Stimulated activated CD8-positive, alpha-beta memory T cell treated with anti-CD3 and anti-CD28 coated beads, Interleukin-15, amount 100 ng/mL, for 4 hours (primary cell): ENCODE measurements at places on chromosomes 4 and X.

GRCh38 chr4:184473499-184474262, 669 bp downstream of the IRF2 start:
- no peak for DNase-seq

- no peak for DNase-seq
These were observed 219.1 kb downstream of the THOC2 start for GRCh38 chrX:123513585-123514278.

GRCh38 chrX:153614818-153615217, 15.9 kb upstream of the CCNQ start:
- DNase-seq, result no peak

DNA sequence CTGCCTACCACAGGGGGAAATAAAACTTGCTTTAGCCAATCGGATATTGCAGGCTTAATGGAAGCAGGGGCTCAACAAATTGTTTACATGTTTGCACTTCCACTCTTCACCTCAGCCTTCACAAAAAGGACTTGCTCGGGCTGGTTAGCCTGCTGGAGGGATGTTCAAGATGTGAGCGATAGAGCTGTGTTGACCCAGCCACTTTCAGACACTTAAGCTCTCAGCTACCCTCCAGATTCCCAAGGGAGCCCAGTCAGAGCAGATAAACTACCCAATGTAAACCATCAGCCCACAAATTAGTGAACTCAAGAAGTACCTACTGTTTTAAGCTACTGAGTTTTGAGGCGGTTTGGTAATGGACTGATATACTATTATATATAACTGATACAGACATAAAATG, 508.4 kb upstream of the FTHL17 start:
- no peak for DNase-seq

DNA sequence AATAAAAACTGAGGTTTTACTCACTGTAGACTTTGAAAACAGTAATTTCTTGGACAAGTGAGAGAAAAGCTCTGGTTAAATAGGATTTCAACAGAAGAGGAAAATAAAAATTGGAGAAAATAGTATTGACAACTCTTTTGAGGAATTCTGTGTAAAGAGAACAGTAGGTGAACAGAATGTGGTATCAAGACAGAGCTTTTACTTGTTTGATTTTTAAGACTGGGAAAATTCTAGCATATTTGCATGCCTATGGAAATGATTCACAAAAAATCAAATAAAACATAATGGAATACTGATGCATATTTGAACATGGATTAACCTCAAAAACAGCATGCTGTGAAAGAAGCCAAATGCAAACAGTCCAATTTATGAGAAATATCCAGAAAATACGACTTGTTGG, 504.6 kb downstream of the KCTD8 start:
- no peak for DNase-seq

DNA sequence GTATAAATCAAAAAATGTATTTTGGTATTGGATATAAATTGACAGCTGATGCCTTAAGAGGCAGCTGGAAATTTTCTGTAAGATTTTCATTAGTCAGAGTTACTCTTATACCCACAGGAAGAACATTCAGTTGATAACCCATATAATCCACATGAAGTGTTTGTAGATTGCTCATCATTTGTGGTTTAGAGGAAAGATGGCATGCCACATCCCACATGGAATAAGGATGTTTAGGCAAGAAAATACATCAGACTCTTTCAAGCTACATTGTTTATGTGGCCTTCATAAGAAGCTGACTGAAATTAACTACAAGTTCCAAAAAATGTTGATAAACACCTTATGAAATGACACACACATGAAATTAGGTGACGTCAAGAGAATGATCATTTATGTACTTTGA, 56.6 kb downstream of the AREG start:
- DNase-seq, result no peak

DNA sequence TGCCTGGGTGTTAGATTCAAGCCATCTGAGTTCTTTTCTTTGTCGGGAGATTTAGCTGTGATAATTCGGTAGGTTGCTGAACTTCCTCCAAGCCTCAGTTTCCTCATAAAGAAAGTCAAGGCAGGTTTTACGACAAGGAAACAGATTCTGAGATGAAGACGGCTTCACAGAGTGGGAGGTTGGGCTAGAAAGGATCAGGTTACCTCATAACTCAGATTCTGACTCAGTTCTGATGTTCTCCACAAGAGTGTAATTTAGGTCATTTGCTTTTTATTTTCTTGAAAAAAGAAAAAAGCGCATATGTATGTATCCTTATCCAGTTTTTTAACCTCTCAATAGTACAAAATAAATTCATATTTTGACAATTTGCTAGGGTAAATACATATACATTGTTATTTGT, 47.2 kb upstream of the ELOVL6 start:
- DNase-seq, result no peak

- DNase-seq, result no peak
These were observed 110.0 kb upstream of the PPARGC1A start for GRCh38 chr4:23999714-24000469.

DNA sequence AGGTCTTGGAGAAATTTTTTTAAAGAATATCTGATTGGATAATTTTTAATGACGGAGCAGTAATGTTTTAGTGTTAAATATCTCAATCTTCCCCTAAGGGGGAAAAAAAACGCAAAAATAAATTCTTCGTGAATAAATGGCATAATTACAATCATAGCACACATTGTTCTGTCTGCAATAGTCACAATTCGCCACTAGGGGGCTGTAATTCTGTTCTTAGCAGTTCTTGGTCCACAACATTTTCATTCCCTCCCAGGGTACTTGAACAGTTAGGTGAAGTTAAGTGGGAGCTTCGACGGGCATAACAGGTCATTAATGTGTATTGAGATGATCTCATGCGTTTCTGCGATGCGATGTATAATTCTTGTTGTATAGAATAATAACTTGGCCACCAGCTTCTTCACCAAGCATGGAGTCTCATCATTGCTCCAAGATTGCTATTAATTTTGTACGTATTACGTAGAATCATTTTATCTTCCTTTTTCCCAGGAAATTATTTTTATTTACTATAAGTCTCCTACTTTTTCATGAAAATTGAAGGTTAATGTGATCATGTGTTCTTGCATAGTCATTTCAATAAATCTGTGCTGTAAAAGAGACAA, 27.2 kb downstream of the HTR2C start:
- DNase-seq, result no peak

DNA sequence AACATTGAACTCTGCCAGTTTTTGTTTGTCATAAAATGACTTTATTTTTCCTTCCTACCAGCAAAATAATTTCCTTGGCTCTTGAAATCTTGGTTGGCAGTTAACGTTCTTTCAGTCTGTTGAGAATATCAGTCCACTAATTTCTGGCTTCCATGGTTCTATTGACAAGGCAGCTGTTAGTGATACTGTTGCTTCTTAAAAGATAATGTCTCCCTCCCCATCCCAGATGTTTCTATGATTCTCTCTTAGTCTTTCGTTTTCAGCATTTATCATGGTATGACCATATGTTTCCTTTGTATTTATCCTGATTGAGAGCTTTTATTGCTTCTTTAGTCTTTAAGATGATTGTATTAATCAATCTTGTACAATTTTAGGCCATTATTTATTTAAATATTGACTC, 81.1 kb upstream of the STK26 start:
- no peak for DNase-seq

- no peak for DNase-seq
These were observed 108.1 kb upstream of the SPRY1 start for GRCh38 chr4:123288309-123289025.

- no peak for DNase-seq
These were observed 86.7 kb upstream of the MAGEA4 start for GRCh38 chrX:151825925-151826485.

- DNase-seq, result no peak
These were observed 15.9 kb downstream of the USP46 start for GRCh38 chr4:52643190-52643589.

DNA sequence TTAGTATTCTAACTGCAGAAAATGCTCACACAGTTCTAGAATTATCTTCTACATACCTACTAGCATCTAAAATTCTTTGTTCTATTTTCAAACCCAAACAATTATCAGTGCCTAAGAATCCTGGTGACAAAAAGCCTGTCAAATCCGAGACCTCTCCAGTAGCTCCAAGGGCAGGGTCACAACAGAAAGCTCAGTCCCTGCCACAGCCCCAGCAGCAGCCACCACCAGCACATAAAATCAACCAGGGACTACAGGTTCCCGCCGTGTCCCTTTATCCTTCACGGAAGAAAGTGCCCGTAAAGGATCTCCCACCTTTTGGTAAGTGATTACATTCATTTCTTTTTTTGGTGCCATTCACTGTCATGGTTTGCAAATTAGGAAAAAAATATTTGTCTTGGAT, 243.8 kb downstream of the RAPGEF2 start:
- DNase-seq, result no peak

- no peak for DNase-seq
These were observed 255.1 kb downstream of the SPRY1 start for GRCh38 chr4:123651536-123652180.

- DNase-seq, result no peak
These were observed 145.3 kb downstream of the ATRX start for GRCh38 chrX:77640702-77641101.

DNA sequence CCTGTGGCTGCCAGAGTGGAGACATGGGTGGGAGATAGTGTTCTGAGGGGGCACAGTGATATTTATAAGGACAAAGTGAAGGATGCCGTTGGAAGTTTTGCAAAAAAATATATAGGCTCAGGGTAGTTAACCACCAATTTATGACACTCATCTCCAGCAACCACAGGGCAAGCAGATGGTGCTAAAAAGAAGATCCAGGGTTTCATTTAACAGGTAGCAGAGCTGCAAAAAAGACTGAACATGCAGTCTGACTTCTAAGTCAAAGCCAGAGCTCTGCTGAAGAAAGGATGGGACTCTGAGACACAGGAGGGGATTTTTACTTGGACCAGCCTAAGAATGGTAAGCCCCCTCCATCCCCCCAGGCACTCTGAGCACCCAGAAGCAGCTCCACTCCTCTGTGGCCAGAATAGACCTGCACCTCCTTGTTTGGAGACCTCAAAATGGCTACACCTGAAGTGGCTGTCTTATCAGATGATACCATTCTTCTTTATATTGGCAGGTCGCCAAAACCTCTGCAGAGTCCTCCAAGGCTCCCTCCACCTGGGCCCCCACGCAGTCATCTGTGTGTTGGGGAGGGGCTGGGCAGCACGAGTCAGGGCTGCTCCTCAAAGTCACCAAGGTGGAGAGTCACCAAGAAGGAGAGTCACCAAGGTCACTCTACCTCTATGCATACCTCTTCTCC, 161.4 kb upstream of the FAM9B start:
- no peak for DNase-seq

- DNase-seq, result no peak
These were observed 109.5 kb upstream of the TEX13C start for GRCh38 chrX:125210146-125210545.

- DNase-seq, result no peak
These were observed 1023.8 kb downstream of the FAT4 start for GRCh38 chr4:126338548-126338947.

DNA sequence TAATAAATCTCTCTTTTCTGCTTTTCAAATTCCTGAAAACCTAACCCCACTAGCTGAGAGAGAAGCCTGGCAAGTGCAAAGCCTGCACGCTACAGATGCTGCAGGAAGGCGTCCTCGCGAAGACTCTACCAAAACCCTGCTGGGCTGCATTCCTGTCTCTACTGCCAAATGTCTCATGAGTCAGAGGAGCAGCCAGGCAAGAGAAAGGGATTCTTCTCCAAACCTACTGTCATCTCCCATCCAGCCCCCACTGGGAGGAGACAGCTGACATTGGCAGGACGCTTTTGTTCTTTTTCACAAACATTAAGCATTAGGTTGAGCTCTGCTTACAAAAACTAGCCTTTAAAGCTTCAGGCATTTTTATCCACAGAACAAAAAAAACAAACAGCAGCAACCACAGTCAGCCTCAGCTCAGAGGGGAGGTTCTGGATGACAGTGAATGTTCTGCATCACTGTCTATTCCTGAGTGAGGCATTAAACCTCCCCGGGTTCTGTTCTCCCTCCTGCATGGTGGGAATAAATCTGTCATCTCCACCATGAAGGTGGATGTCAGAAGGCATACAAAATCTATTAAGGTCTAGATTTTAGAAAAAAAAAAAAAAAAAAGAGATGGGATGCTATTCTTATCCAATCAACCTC, 18.0 kb downstream of the CRMP1 start:
- no peak for DNase-seq

DNA sequence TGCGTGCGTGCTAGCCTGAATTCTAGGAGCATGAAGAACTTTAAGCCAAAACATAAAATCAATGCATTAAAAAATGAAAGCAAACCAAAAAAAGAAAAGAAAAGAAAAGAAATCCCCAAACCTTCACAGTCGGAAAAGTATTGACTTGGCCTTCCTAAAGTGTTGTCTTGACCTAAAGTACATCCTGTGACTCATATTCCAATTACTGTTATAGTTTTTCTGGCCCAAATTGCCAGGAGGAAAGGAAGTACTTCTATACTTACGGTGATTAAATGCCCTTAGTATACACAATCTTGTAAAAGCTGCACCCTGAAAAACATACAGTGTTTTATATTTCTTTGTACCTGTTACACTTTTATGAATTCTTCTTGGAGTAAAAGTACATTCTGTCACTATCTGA, 512.8 kb downstream of the ANKRD50 start:
- no peak for DNase-seq

DNA sequence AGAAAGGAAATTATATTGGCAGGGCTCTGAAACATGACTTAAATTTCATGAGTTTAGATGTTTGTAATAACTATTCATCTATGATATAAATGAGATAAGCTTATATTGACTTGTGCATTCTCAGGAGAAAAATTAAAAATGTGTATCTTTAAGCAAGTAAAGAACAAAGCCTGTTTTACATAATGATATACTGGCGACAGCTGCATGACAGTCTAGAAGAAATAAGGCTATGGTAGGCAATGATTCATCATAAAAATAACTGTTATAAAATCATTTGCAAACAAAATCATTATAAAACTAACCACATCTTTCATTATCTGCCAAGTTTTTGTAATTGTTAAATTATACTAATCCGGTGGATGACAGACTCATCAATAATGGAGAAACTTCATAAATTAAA, 188.1 kb downstream of the ADAM29 start:
- DNase-seq, result no peak

GRCh38 chr4:102037566-102037965, 247.0 kb downstream of the BANK1 start:
- DNase-seq, result no peak

- no peak for DNase-seq
These were observed 230.0 kb downstream of the CAMK2D start for GRCh38 chr4:113531572-113531971.

DNA sequence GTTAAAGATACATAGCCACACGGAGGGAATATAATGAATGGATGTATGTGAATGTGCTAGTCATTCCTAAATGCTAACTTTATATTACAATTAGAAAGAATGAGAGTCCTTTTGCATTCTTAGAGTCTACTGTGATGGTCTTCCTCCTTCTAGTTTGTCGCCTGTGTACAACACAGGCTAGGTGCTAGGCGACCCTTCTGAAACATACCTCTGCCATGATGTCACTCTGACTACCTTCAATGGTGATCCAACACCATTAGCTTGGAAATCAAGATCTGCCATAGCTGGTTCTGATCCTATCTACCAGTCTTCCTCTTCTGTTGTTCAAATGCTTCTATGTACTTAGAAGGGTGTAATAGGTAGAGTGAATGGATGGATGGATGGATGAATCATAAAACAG, 151.2 kb downstream of the MGST2 start:
- DNase-seq, result no peak
